ENCODE measurements at places on chromosomes 16 and 17.

- DNase-seq: no peak
Measured at GRCh38 chr17:72462407-72462806, 341.6 kb downstream of the SOX9 start.

GRCh38 chr17:6195123-6195522, 124.9 kb downstream of the WSCD1 start:
- DNase-seq: no peak

DNA sequence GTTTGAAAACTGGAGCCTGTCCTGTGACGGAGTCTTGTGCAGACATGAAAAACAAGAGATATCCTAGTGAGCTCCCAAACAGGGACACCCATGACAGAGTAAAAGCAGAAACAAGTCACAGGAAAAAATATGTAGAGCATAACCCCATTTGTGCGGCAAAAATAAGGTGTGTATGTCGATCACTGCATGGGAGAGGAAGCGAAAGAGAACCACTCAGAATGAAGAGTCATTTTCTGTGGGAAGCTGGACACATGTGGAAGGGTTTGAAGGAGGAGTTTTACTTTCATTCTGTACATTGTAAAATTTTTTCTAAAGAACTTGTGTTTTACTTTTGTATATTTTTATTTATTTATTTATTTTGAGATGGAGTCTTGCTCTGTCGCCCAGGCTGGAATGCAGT, 72.1 kb downstream of the JPH3 start:
- no peak for DNase-seq

GRCh38 chr17:8888704-8889302, 21.3 kb upstream of the PIK3R6 start:
- no peak for DNase-seq

DNA sequence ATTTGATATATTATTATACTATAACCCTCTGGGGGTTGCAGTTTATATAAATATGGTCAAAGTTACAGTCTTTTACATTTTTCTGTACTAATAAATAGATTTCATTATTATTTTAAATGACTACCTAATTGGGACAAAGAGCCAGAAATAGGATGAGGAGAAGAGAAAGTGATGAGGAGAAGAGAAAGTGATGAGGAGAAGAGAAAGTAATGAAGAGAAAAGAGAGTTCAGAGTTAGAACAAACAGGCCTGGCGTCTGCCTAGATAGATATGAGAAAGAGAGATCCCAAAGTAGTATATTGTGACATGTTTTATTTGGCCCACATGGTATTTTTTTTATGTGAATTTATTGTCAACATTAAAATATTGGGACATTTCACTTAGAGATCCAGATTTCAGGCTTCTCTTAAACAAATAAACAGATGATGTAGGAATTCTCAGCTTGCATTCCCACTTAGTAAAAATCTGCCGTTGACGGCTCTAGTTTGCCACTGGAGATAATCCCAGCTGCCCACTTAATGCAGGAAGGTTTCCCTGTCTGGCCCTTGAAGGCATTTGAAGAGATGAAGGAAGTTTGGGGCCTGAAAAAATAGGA, 210.7 kb downstream of the STX8 start:
- no peak for DNase-seq

DNA sequence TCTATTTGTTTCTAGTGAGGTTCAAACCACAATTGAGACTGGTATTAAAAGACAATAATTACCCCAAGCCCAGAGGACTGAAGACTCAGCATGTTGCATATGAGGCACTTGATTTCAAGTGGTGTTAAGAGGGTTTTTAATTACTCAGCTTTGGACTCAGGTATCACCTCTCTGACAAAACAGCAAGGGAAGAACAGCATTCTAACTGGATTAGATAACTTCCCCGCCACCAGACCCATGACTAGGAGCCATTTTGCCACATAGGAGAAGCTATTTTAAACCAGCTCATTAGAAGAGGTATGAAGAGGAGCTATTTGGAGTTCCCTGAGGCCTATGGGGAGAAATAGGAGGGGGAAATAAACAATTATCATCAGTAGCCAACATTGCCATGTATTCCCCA, 226.1 kb upstream of the TOX3 start:
- no peak for DNase-seq

DNA sequence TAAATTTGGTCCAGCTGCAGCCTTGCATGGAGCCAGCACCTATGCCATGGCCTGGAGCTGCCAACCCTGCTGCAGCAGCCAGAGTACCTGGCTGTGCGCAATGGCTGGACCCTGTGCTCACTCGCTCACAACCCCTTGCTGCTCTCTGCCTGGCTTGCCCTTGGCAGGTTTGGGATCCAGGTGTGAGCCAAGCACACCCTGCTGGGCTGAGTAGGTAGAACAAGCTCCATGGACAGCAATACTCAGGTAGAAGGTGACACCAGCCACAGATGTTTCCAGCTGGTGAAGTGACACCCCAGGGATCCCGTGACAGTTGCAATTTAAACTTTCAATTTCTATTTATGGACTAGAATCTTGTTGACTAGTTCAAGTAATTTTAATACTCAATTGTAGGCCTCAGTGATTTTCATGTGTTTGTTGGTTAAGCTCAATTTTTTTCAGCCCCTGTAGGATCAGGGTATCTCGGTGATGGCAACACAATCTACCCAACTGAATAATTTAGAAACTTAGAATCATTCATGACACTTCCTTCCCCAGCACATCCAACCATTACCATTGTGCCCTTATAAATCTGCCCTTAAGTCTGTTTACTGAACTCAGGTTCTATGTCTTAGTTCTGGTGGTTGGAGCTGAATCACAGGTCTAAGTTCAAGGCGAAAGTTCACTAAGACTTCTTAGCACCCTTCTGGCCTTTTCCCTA, 480.0 kb downstream of the PMP22 start:
- no peak for DNase-seq

- no peak for DNase-seq
Measured at GRCh38 chr17:49777563-49777962, 10.9 kb upstream of the KAT7 start.

- DNase-seq: no peak
Measured at GRCh38 chr17:78998311-78999055, 11.1 kb downstream of the CANT1 start.

DNA sequence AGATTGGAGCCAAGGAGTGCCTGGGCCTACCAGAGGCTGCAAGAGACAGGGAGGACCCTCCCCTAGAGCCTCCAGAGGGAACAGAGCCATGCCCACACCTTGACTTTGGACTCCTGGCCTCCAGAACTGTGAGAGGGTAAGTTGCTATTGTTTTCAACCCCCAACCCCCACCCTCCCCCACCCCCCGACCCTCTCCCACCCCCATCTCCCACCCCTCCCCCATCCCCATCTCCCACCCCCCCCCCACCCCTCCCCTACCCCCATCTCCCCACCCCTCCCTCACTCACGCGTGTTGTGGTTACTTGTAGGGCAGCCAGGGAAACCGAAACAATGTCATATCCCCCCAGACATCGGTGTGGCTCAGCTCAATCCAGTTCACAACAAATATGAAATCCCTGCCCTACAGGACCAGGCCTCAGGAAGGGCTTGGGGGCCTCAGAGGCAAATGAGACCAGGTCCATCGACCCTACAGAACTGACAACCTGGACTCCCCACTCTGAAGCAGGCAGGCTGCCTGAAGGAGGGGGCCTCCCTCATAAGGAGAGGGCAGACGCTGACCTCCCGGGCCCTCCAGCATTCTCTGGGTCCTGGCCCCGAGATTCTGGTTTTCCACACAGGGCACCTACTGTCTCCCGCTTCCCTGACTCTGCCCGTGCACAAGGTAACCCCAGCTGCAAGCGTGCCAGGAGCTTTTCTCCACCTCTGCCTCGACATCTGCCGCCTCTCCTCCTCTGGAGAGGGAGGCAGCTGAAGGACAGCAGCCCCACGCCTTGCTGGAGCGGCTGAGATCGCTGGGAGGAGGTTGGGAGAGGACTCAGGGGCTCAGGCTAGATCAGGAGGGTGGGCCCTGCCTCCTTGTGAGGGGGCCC, 3.0 kb upstream of the ZCCHC14 start:
- DNase-seq: no peak

- DNase-seq: no peak
Measured at GRCh38 chr17:29136998-29137730, 43.0 kb downstream of the MYO18A start.

- DNase-seq: no peak
Measured at GRCh38 chr17:77392376-77393273, 251.9 kb downstream of the SEC14L1 start.

- DNase-seq: no peak
Measured at GRCh38 chr17:75902406-75902805, 2.3 kb downstream of the MRPL38 start.

DNA sequence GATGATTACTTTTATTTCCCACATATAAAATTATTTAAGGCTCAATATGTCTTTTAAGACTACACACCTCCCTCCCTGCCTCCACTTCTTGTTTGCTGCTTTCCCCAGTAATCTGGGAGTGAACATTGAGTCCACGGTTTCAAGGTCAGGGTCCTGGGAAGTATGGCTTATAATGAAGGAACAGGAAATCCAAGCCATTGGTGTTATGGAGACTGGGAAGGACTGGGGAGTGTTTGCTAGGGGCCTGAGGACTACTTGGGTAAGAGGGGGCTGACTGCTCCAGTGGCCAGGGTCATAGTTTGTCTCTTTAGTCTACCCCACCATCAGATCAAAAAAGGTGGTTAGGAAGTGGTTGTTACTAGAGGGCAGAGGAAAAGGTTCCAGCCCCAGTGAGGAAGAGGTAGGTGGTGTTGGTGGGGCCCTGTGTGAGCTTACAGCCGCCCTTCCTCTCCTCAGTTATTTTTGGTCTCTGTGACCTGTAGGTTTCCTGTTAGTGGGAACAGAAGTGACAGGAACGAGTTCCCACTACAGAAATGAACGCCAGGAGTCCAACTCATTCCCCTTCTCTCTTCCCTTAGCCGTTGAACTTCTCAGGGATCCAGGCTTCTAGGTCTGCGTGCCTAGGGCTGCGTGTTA, 742 bp upstream of the SLC16A13 start:
- DNase-seq: no peak

GRCh38 chr16:50868577-50868976, 126.7 kb downstream of the CYLD start:
- DNase-seq: no peak

DNA sequence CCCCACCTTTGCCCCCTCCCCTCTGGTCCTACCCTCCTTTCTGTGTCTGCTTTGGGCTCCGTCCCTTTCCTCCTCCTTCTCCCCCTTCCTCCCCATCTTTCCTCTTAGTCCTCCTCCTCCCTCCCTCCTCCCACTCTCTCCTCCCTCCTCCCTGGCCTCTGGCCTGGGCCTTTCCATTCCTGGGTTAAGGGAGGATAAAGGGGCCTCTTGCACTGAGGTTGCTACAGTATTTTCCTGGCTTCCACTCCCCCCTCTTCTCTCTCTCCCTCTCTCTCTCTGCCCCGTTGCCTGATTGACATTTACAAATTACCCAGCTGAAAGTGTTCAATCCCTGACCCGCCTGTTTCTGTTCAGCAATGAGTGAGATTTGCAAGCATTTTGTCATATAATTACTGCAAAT, 44.0 kb downstream of the MRM1 start:
- no peak for DNase-seq

DNA sequence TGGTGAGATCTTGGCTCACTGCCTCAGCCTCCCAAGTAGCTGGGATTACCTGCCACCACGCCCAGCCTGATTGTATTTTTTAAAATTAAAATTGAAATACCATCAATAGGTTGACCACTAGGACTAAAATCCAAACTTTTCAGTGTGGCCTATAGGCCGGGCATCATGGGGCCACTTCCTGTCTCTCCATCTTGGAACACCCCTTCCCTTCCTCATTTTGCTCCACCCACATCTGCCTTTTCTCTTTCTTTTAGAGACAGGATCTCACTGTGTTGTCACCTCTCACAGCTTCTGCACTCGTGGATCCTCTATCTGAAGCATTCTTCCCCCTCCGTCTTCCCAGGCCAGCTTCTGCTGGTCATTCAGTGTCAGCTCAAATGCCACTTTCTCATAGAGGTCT, 57.0 kb downstream of the BMERB1 start:
- DNase-seq: no peak

GRCh38 chr16:22141767-22142166, 20.5 kb upstream of the SDR42E2 start:
- DNase-seq: no peak

DNA sequence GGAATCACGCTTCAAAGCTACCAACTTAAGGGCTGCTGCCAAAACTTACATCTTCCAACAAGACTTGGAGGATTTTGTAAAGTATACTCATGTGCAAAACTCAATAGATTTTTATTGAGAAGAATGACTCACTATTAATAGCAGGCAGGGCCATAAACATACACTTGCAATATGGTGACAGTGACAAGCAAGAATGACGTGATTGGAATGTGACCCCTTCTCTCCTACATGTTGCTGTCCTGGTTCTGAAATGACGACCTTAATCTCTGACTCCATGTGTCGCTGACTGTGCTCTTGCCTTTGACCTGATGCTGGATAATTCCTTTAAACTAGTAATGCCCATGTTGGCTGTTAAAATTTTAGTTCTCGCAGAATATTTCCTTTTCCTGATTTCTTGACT, 174.5 kb downstream of the PARN start:
- no peak for DNase-seq

- no peak for DNase-seq
Measured at GRCh38 chr17:8918807-8919465, 46.6 kb downstream of the PIK3R5 start.

DNA sequence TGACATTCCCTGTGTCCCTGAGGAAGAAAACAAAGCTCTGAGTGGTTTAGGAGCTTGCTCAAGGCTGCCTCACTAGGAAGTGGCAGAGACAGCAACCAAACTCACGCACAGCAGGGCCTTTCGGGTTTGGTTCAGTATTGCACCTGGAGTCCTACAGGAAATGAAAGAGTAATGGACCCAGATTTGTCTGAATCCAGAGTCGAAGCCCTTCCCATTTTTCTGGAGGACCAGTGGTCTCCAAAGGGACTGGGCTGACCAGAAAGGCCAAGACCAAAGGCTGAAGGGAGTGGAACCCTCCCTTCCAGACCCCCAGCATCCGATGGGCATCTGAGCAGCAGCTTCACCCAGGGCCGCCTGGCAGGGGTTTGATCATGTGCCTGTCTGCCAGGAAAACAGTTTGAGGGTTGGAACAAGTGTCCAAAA, 85.5 kb upstream of the RPL38 start:
- no peak for DNase-seq

- no peak for DNase-seq
Measured at GRCh38 chr17:45222014-45222288, 266 bp downstream of the FMNL1 start.

Measured in stimulated activated CD8-positive, alpha-beta memory T cell treated with anti-CD3 and anti-CD28 coated beads, Interleukin-7, amount 100 ng/mL, for 4 hours (primary cell).